ENCODE measurements at places on chromosomes 5 and 9. TPM values are rescaled to one million over a fixed set of nuclear protein-coding genes. Genes with fewer than 3 reads are reported as not detected.

GRCh38 chr5:9189681-9190080, 356.2 kb downstream of the SEMA5A start:
- no peak for DNase-seq

- DNase-seq, result peak; percentile 92
Observed at GRCh38 chr9:116365056-116365471, 211.5 kb downstream of the PAPPA start.

GRCh38 chr9:14251154-14252071, 62.5 kb downstream of the NFIB start:
- DNase-seq, result peak; percentile 84

GRCh38 chr9:26324786-26325443, 567.7 kb downstream of the CAAP1 start:
- peak; percentile 87 for DNase-seq

GRCh38 chr5:95934207-95934804, 27.3 kb downstream of the ELL2 start:
- DNase-seq, result no peak

DNA sequence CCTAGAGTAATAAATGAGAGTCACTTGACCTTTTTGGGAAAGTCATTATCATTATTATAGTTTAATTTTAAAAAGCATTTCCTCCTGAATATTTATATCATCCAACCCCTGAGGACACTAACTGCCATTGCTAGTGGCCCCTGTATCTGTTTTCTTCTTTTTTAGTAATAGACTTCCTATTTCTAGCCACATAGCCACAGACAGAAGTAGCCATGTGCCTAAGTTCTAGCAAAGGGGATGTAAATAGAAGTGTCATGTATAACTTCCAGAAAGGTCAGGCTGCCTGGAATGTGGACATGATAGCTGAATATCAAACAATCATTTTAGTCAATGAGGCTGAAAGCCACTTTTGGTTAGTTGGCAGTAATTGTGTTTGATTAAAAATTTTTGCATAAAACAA, 37.5 kb upstream of the IQGAP2 start:
- DNase-seq, result no peak

DNA sequence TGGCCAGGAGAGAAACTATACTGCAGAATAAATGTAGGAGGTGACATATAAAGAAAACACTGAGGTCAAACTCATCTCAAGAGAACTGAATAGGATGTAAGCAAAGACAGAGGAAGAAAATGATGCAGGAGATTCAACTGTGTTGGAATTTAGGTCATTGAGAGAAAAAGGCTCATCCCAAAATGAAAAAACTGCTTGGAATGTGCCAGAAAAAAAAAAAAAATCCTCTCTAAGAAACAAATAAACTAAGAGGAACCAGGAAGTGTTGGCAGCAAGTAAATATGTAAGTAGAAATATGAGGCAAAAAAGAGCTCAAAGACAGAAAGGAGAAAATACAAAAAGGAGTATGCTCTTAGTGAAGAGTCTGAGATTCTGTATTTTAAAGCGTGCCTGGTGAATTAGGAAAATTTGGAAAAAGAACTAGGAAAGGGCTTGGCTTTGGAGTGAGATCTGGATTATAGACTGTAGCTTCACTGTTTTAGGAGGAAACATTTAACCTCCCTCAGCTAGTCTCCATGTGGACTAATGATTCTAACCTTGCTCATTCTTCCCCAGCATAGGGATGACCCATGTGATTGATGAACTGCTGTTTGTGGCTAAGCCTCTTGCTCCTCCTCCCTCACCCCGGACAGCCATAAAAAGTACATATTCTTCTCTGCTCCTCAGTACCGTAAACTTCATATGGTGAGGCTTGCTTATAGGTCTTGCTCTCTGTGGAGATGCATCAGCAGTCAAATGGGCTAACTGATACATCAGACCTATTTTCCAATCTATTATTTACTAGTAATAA, 185.6 kb upstream of the POU5F2 start:
- no peak for DNase-seq

DNA sequence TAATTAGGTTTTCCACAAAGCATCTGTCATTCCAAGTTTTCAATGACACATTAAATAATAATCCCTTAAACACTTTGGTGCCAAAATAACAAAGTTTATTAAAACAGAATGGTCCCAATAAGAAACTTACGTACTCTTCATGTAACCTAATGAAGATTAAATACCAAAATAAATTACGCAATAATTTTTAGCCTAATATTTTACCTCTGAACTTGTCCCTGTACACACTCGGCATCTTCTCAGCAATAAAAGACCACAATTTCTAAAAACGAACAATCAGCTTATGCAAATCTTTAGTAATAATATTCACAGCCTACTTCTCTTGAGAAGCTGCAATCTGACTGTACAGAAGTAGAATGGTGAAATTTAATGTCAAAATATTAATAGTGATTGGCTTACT, 163.6 kb downstream of the ZDHHC21 start:
- DNase-seq, result no peak

DNA sequence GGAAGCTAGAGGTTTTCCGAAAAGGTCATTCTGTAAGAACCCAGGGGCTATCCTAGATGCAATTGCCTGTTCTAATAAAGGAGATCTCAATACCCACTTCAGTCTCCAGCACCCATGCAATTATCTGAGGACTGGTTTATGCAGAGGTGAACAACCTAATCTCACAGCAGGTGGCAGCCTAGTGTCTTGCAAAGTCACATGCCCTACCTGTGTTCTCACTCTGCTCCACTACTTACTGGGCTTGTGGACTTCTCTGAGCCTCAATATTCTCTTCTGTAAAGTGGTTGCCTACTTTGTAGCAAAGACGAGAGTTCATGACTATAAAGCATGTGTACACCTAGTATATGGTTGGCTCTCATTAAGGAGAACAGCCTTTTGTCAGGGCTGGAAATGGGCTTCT, 21.0 kb upstream of the ALDH1B1 start:
- no peak for DNase-seq

GRCh38 chr5:152237531-152237930, 167.5 kb downstream of the NMUR2 start:
- DNase-seq, result no peak

DNA sequence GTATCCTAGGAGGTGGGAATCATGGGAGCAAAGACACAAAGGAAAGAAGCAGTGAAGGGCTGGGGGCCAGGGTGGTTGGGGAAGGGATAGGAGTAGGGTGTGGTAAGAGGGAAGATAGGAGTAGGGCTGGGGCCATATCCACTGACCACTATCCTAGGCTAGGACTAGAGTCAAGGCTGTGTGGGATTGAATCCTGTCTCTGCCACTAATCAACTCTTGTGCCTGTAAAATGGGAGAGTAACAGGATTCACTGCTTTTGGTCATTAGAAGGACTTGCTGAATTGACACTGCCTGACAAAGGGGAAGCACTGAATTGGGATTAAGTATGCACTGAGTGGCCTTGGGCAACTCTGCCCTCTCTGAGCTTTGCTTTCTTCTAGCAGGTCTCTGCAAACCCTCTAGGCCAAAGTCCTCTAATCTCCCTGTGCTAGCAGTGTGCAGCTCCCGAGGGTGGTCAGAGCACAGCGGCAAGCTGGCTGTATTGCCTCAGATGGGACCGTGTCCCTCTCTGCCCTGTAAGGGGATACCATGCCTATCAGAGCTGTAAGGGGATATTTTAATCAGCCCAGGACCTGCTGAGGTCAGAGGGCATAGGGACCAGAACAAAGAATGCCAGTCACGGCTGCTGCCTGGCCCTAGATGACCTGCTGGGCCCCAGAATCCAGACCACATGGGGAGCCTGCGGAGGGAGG, 12.4 kb upstream of the DAB2IP start:
- DNase-seq, result no peak

GRCh38 chr5:50441493-50441955, 436 bp upstream of the EMB start:
- DNase-seq, result no peak

DNA sequence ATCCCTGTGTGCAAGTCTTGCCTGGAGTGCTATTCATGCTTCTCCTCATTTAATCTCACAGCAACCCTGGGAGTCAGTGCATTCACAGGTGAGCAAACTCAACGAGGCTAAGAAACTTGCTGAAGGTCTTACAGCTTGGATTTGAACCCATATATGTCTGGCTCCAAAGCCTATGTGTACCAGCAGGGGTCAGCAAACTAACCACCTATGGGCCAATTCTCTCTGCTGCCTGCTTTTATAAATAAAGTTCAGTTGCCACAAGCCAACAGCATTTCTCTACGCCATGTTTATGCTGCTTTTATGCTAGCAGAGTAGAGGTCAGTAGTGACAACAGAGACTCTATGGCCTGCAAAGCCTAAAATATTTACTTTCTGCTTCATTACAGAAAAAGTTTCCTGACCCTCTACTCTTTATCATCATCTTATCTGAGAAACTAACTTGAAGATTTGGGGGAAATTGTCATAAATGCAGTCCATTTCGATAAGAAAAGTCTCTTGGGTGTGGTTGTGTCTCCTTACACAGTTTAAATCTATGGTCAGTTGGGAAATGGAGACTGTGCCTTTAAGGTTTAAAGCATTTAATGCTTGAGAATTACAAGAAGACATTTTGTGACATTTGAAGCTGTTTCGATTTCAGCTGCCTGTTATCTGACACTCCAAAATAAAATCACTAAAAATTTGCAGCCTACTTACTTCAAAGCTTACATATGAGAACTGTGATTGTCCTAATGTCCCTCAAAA, 137.7 kb downstream of the PRELID2 start:
- DNase-seq, result no peak

GRCh38 chr5:2298781-2299180, 416.1 kb upstream of the IRX4 start:
- no peak for DNase-seq

GRCh38 chr5:980001-980588, 28.5 kb upstream of the NKD2 start:
- no peak for DNase-seq

DNA sequence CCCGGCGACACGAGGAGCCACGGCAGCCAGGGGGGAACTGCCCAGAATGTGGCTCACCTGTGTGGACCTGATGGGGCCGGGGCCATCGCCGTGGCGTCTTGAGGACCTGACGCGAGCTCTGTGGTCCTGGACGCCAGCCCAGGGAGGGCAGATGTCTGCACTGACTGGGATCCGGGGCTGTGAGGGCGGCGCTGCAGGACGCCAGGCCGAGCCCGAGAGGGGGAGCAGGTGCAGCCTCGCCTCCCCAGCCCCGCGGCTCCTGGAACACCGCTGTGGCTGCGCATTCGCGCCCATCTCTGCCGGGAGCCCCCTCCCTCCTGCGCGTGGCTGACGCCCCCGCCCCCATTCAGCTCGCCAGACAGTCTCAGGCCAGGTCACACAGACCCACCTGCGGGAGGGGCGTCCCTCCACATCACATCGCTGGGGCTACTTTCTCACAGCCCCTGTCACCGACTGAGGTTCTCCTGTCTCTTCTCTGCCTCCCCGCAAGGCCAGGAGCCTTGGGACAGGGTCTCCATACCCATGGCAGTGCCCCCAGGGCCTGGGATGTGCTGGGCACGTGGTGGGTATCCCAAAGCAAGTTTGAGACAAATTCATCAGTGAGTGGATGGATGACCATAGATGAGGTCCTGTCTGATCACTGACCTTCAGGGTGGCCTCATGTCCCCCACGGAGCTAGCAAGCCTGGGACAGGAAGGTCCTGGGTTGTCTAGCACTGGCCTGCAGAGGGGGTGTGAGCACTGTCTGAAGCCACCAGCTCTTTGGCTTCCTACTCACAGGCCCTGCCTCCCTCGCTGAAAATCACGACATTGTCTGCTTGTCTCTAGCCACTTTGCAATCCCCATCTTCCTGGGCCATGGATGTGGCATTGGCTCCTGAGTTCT, 47.3 kb downstream of the RASGEF1C start:
- DNase-seq, result no peak

- DNase-seq, result no peak
Observed at GRCh38 chr5:169408171-169408570, 107.2 kb upstream of the SLIT3 start.

DNA sequence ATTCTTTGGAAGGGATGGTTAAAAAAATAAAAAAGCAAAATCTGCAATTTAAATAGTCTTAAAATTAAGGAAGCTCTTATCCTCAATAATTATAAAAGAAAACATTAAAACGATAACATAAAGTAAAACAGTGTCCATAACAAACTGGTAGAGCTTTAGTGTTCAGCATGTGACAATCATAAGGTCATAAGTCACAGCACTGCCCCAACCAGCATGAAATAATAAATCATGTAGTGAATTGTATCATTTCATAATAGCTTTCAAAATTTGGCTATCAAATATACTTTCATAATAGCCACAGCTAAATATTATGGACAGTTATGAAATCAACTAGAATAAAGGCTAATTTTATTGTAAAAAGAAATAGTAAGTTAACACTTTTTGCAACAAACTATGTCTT, 10.0 kb downstream of the NR3C1 start:
- no peak for DNase-seq

DNA sequence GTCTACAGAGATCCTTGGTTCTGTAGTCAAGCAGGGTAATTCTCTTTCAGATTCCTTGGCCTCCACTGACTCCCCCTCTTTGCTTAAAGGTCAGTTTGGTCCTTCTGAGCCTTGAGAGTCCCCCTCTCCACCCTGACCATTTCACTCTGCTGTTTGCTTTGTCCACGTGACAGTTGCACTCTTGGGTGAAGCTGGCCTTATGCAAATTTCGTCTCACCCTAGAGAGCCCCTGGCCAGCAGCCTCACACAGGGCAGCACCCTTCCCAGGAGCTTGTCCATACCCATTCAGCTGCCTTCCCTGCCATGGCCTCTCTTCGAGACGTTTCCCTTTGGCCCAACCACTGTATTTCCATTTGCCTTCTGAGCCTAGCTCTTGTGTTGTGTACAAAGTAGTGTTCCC, 63.7 kb downstream of the PRKACG start:
- DNase-seq, result no peak

DNA sequence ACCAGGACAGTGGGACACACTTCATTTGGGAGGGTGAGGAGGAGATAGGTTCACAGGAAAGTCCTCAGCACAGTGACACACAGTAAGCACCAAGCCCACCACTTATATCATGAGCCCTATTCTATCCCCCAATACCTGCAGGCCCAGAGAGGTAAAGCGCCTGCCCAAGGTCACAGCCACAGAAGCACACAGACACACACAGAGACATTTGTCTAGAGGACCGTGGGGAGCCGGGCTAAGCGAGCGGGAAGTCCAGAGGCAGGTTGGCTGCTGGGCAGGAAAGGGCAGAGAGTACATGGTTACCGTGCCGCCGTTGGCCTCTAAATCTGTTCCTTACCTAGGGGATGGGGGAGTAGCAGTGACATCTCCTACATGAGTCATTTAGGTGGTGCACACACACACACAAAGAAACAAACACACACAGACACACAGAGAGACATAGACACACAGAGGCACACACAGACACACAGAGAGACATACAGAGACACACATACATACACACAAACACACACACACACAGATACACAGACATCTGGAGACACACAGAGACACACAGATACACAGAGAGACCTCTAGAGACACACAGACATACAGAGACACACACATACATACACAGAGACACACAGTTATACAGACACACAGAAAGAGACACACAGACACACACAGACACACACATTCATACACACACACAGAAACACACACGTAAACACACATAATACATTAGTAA, 15.9 kb upstream of the DUSP1 start:
- DNase-seq, result no peak

SNCB gene
- 0.51 TPM for polyA plus RNA-seq

ADRB2 gene
- polyA plus RNA-seq, result 1.6 TPM

MOB3B gene
- polyA plus RNA-seq, result 16.8 TPM

PRR16 gene
- 11.5 TPM for polyA plus RNA-seq

THBS4 gene
- polyA plus RNA-seq, result 5.7 TPM

PCA3 gene
- 0.41 TPM for polyA plus RNA-seq

GLRA1 gene
- polyA plus RNA-seq, result 0.09 TPM

TNC gene
- 69.4 TPM for polyA plus RNA-seq

STPG3 gene
- polyA plus RNA-seq, result 0.74 TPM

PLEKHG4B gene
- polyA plus RNA-seq, result 16.9 TPM
